Heart left ventricle (tissue), 16 donors: ENCODE measurements at places on chromosomes 16 and 17. TPM values are rescaled to one million over a fixed set of nuclear protein-coding genes. Genes with fewer than 3 reads are reported as not detected.

The MPV17L gene
- 7.8 TPM for total RNA-seq

The CD300LG gene
- total RNA-seq = 37.6 TPM

The CAMKK1 gene
- 4.3 TPM for total RNA-seq

The GRAPL gene
- not detected for total RNA-seq

The PROCA1 gene
- total RNA-seq = 2.3 TPM

The NLGN2 gene
- total RNA-seq = 5.8 TPM

The CACNA1G gene
- total RNA-seq = 0.27 TPM

The TAT gene
- 0.50 TPM for total RNA-seq

The KCNH4 gene
- 0.07 TPM for total RNA-seq

The DNAAF1 gene
- not detected for total RNA-seq

The CEP295NL gene
- 0.46 TPM for total RNA-seq

The FBXW10B gene
- total RNA-seq = 1.8 TPM

The ZNF785 gene
- 4.8 TPM for total RNA-seq

The CCDC40 gene
- total RNA-seq = 5.7 TPM

The RAB26 gene
- total RNA-seq = 0.36 TPM

The PIK3R5 gene
- total RNA-seq = 4.2 TPM

The SEC14L5 gene
- 4.5 TPM for total RNA-seq

The TEKT3 gene
- total RNA-seq = not detected

The ABCC6 gene
- 0.44 TPM for total RNA-seq

The ENDOV gene
- total RNA-seq = 7.9 TPM

The SENP3 gene
- total RNA-seq = 27.1 TPM

The KRT36 gene
- total RNA-seq = not detected

The GSG1L gene
- 8.7 TPM for total RNA-seq

The KRT33A gene
- not detected for total RNA-seq

The GPR142 gene
- not detected for total RNA-seq

The QPRT gene
- total RNA-seq = 23.1 TPM

The CDH8 gene
- not detected for total RNA-seq

The PRR15L gene
- total RNA-seq = not detected

The SYNGR2 gene
- total RNA-seq = 154 TPM

The HBM gene
- total RNA-seq = 0.56 TPM

The GCGR gene
- total RNA-seq = not detected

The GJC1 gene
- total RNA-seq = 24.9 TPM

The RABEP2 gene
- total RNA-seq = 19.6 TPM

The MARCHF10 gene
- total RNA-seq = not detected

The CSH1 gene
- not detected for total RNA-seq

The CPHXL2 gene
- not detected for total RNA-seq

The TNS4 gene
- 0.16 TPM for total RNA-seq

The FOXO3B gene
- 0.49 TPM for total RNA-seq

The C17orf50 gene
- total RNA-seq = not detected

The ANKRD40CL gene
- total RNA-seq = not detected

The DNAAF8 gene
- total RNA-seq = 3.4 TPM

The CPHXL gene
- not detected for total RNA-seq
